Prostate gland (tissue), 2 donors: ENCODE measurements at places on chromosomes 3 and 15. TPM values are rescaled to one million over a fixed set of nuclear protein-coding genes. Genes with fewer than 3 reads are reported as not detected.

DNA sequence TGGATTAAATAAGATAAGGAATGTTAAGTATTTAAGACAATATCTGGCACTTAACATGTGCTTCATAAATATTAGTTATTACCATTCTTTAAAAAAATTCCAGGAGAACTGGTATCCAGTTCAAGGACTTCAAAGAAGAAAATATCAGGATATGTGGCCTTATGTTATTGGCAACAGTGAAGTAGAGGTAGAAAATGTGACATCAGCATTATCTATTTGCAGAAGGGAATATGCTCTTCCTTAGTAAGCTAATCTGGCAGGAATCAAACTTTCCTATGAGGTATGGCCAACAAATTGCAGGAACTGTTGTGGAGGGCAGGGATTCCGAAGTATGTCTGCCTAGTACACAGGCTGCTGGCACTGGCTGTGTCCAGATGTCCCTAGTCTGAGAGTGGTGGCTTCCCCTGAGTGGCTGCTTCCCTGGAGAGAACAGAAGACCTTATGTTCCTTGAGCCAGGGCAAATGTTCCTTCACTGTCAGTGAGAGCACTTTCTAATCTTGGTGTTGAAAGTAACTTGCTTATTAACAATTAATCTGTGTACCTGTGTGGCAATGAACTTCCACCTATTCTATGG lies 351.7 kb upstream of the THRB start:
- no peak for DNase-seq

- DNase-seq = no peak
Observed at GRCh38 chr3:116474801-116475200, 29.5 kb upstream of the LSAMP start.

- DNase-seq = no peak
Observed at GRCh38 chr3:46478341-46478740, 13.6 kb upstream of the LTF start.

DNA sequence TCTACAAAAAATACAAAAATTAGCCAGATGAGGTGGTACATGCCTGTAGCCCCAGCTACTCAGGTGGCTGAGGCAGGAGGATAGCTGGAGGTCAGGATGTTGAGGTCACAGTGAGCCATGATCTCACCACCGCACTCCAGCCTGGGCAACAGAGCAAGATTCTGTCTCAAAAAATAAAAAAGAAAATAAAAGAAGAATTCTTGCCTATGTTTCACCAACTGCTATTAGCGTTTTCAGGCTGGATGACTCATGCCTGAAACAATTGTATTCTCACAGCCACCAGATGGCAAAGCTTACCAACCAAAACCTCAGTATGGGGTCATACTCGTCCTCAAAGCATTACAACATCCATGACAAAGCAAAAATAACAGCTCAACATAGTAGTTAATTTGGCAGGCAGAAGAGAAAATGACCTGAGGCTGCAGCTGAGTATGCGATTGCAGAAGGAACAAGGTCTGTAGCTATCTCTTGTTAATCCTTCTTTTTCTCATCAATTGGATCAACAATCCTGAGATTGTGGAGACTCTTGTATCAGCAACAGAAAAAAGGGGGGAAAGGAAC lies 52.2 kb downstream of the TP53BP1 start:
- DNase-seq = peak; percentile 7

DNAH12 gene
- total RNA-seq = 0.05 TPM

MCF2L2 gene
- total RNA-seq = 4.0 TPM

PEX11A gene
- total RNA-seq = 23.3 TPM
